ENCODE measurements at places on chromosomes 6 and 20.

DNA sequence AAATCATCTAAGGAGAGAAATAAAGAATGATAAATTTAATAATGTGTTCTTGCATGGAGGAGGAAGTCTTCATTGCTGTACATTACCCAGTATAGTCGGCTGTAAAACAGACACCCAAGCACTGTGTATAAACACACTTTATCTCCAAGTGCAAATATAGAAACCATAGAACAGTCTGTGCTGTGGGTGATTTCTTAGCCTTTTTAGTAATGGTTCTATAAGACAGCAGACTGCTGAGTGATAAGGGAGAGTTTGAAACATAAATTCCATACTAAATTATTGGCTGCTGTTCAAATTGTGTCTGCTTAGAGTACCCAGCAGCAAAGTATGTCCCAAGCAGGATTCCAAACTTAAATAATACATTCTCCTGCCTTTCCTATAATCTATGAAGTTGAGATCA lies 4.6 kb downstream of the FILIP1 start:
- DNase-seq, result no peak

DNA sequence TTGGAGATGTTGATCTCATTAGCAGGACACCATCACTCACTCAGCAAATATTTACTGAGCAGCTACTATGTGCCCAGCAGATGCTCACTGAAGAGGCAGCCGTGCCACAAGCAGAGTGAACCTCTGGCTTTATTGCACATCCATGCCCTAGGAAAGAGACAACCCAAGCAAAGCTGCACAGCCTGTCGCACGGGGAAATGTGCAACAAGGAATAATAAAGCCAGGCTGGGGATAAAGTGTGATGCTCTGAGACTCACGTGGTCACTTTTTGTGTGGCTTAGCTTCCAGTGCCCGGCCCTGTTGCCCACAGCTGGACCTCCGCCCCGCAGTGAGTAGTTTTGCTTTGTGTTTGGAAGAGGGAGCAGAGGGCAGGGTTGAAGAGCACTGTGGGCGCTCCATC lies 130.4 kb upstream of the CDH4 start:
- DNase-seq, result no peak

- no peak for DNase-seq
Observed at GRCh38 chr20:24684421-24684871, 215.0 kb downstream of the SYNDIG1 start.

GRCh38 chr6:139380611-139381010 lies 6.2 kb upstream of the CITED2 start:
- DNase-seq, result no peak

DNA sequence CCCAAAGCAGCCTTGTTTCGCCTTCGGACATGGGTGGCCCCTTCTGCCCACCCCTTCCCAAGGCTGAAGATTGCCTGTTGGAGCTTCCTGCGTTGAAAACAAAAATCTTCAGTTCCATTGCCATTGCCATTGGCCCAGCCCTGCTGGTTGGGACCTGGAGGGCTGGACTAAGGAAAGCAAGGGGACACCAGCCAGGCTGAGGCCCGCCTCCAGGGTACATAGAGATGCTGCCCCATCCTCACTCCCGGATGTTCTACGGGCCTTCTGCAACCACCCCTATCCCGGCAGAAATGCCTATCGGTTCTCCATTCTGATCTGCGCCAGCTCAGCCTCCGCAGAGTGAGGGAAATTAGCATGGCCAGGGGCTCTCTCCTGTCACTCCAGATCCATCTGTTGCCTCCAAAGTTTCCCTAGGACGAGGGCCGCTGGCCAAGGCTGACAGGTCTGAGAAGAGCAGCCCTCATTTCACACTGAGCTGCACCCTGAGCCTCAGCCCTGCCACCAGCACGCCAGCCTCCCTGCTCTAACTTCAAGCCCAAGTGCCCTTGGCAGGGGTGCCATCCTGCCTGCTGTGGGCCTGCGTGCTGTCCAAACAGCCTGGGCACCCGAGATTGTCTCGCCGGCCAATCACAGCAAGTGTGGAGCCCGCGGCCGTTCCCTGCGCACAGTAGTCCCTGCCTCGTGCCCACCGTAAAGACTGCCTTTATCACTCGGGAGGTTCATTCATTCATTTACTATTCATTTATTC lies 13.4 kb upstream of the STX16 start:
- no peak for DNase-seq

- no peak for DNase-seq
Observed at GRCh38 chr20:52852714-52853113, 119.4 kb upstream of the TSHZ2 start.

GRCh38 chr6:79071547-79071946 lies 6.5 kb downstream of the PHIP start:
- no peak for DNase-seq

- no peak for DNase-seq
Observed at GRCh38 chr6:156762547-156762946, 14.6 kb upstream of the ARID1B start.

DNA sequence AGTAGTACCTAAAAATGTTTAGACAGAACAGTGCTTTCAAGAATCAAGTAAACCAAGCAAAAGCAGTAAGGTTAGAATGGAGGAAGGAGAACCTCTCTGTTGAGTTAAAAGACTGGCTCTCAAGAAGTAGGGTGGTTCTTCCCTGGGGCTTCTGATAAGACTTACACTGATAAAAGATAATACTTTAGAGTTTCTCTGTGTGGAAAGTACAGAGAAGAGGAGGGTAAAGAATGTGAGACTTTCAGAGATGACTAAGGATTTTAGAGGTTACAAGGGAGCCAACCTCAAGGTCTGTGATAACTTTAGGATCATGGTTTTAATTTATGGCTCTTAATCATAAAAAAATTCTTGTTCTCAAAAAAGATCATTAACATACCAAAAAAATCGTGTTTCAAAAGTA lies 30.9 kb upstream of the ALDH8A1 start:
- no peak for DNase-seq

DNA sequence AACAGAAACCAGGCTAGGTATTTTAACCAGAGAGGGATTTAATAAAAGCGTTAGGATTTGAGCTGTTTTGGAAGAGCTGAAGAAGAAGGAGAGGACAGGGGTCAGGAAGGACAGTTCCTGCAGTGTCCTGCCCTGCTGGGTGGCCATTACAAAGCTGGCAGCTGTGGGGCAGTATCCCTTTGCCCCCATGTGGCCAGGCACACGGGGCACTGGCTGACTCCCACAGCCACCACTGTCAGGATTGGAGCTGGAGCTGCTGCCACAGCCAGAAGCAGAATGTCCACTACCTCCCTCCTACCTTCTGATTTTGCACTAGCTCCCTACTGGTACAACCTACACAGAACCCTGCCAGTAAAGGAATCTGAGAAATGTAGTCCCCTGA lies 46.5 kb downstream of the SLC22A3 start:
- no peak for DNase-seq

- no peak for DNase-seq
Observed at GRCh38 chr6:30700340-30700739, 9.6 kb upstream of the NRM start.

GRCh38 chr6:89257781-89258180 lies 40.6 kb upstream of the GABRR1 start:
- no peak for DNase-seq

DNA sequence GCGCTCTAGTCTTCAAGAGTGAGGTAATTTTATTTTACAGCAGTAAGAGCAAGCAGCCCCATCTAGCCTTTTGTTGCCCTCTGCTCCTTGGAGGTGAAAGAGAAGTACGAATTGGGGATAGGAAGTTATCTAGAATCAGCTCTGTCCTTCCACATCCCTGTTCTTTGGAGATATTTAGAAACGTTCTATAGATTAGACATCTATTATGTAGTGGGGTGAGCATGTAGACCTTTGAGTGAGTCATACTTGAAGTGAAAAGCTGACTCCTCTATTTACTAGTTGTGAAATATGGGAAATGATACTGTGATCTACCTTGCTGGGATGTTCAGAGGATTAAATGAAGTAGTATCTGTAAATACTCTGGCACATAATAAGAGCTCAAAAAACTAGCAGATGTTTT lies 36.0 kb upstream of the SLC35D3 start:
- no peak for DNase-seq

GRCh38 chr20:43459022-43459942 lies 1.6 kb downstream of the SRSF6 start:
- DNase-seq, result no peak

DNA sequence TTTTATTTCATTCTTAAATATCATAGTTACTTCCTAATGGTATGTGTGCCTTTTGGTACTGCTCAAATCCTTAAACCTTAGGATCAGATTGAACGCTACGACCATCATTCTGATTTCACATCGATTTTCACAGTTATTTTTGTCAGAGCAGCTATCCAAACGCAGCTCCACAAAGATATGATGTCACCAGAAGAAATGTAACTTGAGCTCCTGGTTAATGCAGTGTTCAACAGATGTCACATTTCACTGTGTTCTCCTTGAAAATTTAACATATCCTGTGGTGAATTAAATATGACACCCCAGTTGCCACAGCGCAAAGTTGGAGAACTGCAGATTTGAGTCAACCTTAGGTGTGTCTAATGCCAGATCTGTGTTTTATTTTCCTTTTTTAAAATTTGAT lies 81.4 kb downstream of the CTNNBL1 start:
- no peak for DNase-seq

DNA sequence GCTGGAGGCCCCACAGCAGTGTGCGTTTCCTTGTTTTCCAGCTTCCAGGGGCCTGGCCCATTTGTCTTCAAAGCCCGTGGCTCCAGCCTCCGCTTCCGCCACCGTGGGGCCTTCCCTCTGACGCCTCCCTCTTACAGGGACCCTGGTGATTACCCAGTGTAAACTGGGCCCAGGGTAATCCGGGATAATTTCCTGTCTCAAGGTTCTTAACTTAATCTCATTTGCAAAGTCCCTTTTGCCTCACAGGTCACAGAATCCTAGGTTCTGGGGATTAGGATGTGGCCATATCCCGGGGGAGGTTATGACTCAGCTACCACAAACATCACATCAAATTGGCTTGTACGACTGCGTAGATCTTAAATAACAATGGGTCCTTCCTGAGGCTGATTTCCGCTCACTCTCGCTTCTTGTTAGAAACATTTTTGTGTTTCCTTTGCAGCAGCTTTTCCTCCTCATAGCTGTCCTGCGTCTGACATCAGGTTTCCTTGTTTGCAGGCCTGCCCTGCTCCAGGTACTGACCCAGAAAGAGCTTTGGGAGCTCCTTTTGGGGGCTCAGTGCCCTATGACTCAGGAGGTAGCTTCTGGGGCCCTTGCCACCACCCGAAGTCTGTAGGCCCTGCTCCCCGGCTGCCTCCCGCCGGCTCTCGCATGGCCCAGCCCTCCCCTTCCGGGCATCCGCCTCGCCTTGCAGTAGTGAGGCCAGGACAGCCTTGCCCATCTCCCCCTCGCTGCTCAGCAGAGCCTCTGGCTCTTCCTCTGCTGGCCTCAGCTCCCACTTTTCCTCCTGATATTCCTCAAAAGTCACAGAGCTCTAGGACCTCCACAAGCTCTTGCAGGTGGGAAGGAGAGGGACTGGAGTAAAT lies 100.5 kb downstream of the ERMARD start:
- DNase-seq, result no peak

DNA sequence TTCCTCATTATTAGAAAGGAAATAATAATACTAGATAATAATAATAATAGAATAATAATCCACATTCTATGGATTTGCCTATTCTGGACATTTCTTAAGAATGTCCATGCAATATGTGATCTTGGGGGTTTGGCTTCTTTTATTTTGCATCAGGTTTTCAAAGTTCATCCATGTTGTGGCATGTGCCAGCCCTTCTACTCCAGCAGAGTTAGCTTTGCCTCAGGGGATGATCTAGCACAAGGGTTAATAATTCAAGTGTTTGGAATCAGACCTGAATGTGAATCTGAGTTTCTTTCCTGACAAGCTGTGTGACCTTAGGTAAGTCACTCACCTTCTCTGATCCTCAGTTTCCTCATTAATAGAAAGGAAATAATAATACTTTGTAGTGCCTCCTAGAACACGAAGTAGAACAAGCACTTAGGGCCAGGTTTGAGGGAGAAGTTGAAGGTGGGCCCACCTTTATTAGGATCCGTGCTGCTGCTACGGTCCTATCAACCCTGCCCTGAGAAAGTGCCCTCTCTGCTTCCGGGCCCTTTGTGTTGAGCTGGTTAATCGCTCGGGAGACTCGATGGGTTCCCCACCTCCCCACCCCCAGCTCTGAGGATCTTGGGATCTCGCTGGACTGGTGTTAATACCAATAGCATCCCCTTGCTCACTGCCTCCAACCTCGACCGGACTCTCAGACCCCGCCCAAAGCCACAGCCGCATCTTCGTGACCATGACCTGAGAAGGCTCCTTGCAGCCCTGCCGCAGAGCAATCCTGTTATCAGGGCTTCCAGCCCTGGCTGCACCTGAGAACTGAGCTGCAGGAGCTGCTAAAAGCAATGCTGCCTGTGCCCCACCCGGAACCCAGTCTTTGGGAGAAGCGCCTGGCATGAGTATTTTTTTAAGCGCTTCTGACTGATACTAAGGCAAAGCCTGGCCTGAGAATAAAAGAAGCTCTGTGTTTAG lies 26.9 kb downstream of the RBM38 start:
- DNase-seq, result no peak

DNA sequence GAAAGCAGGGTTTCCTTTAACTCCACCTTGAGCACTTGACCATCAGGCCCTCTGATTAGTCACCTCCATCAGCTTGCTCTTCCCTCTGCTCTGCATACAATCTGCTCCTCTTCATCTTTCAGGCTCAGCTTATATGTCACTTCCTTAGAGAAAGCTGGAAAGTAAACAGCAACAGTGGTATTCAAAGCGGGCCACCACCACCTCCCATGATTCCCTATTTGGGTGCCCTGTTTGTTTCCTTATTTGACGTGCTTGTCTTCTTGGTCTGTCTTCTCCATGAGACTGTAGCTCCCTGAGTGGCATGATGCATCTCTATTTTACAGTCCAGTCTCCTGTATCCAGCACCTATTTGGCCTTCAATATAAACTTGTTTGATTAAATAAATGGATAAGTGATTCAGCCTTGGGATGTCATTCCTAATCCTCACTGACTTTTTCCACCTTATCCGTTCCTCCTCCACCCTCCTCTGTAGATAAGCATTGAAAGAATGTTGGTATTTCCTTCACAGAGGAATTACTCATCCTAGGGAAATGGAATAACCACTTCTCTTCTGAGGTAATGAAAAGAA lies 102.8 kb upstream of the SGK1 start:
- DNase-seq, result peak; percentile 64

Measured in SJSA1 (cell line).